NT2/D1 (cell line): ENCODE measurements at places on chromosomes 5 and 9.
A peak's percentile ranks its signal among the peaks of the same experiment; 100 is the strongest.

- DNase-seq: no peak
Measured at GRCh38 chr9:92608909-92609445, 61.0 kb downstream of the IPPK start.

DNA sequence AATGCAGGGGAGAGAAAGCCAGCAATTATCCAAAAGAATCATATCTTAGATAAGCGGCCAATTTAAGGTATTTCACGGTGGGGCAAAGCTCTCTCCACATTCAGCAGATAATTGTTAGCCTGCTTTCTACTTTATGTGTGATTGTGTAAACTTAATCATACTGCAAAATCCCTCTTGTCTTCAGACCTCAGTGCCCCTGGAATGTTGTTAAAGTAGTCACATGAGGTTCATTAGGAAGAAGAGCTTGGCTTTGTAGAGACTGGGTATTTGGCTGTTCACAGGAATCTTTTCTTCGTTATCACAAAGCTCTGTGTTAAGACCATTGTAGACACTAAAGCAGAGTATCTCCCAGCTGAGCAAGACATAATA, 127.0 kb downstream of the RFK start:
- no peak for DNase-seq

DNA sequence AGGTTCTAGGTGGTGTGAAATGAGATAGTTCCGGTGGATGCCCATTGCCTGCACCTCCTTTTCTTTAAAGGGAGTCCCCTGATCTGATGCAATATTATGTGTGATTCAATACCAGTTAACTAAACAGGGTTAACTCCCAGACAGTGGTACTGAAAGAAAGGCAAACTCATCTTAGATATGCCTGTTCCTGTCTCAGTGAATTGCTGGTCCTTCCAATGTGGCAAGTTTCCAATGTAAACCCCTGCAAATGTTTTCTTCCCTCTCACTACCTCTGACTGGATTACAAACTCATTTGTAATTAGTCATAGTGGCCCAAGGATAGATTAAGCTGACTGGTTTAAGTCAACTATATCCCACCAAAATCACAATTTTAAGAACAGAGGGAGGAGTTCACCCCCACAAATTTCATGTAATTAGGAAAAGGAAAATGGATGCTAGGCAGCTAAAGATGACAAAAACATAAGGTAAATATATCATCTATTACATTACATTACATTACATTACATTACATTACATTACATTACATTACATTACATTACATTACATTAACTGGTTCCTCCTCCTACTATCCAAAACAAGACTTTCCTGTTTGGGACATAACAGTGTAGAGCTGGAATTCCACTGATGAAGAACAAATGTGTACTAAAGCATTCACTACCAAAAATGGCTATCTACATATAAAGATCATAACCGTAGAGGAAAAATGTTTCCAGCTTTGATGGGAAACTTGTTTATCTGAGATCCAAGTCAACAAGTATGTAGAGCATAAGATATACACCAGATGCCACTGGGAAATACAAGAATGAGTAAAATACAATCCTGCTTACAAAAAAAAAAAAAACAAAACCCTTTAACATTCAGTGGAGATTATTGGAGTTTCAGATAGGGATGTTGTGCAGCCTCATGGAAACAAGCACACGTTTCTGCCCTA, 121.5 kb upstream of the SNX2 start:
- DNase-seq: no peak

- DNase-seq: no peak
Measured at GRCh38 chr5:128470663-128471062, 67.4 kb downstream of the FBN2 start.

GRCh38 chr9:129383019-129383560, 205.0 kb upstream of the IER5L start:
- no peak for DNase-seq

- DNase-seq: no peak
Measured at GRCh38 chr9:11038366-11038765, 425.6 kb upstream of the PTPRD start.

DNA sequence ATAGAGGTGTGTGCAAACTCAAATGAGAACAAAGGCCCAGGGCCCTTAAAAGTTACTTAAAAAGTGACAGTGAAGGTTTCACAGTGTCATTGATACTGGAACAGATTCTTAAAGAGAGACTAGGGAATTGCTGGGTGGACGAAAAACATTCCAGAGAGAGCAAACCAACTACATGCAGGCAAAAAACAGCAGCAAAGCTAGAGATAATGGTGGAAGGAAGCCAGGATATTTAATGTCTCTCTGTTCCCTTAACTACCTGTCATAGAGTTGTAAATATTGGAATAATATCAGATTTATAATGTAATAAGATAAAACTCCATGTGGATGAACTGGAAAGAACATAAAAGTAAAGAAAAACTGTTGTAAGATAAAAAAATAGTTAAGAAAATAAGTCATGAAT, 508.6 kb downstream of the TAF11L14 start:
- DNase-seq: no peak

DNA sequence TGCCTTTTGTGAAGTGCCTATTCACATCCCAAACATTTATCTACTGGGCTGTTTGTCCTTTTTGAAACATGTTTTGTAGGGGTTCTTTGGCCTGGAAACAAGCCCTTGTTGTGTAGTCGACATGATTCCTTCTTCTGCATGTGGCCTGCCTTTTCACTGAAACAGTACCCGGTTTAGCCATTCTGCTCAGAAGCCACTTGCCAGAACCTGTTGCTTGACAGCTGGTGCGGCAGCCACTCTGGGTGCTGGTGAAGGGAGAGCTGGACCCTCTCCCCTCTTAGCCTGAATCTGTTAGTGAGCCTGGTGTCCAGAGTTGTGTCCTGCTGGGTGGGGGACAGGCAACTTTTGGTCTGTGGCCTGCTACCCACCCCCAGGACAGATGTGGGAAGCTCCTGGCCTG, 128.8 kb upstream of the CACNA1B start:
- no peak for DNase-seq

DNA sequence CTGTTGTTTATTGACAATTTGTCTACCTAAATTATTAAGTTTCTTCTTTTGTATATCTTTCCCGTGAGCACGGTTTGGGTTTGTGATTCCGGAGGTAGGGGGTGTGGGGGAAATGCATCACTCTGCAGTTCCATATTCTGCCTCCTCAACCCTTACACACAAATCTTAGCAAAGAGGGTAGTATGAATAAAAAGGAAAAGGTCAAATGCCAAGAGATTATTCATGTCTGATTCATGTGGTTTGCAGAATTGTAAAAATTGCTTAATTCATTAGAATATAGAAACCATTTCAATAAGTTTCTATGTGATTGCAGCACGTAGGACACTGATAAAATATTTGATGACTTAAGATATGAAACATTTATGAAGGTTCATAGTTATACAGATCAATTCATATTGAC, 601.9 kb downstream of the SEMA5A start:
- no peak for DNase-seq

- no peak for DNase-seq
Measured at GRCh38 chr5:61423487-61424145, 91.6 kb downstream of the ZSWIM6 start.

- DNase-seq: no peak
Measured at GRCh38 chr5:74956278-74956677, 90.1 kb upstream of the FAM169A start.

DNA sequence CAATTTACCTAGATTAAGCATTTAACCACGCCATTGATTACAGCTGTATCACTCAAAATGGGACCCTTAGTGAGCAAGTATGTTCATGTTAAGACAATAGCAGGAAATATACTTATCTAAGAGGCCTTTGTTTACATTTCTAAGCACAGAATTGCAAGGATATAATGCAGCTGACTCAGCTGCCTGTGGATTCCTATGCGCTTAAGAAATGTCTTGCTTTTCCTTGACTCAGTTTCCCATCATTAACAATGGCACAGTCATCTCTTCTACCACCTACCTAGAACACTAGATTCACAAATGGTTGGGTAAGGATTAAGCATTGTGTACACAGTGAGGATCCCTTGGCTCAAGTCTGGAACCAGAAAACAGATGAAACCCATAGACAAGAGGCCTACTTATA, 163.8 kb downstream of the TSSK1B start:
- no peak for DNase-seq

GRCh38 chr5:177339107-177339638, 12.3 kb downstream of the LMAN2 start:
- no peak for DNase-seq

GRCh38 chr5:154164249-154164581, 26.3 kb upstream of the GALNT10 start:
- no peak for DNase-seq

DNA sequence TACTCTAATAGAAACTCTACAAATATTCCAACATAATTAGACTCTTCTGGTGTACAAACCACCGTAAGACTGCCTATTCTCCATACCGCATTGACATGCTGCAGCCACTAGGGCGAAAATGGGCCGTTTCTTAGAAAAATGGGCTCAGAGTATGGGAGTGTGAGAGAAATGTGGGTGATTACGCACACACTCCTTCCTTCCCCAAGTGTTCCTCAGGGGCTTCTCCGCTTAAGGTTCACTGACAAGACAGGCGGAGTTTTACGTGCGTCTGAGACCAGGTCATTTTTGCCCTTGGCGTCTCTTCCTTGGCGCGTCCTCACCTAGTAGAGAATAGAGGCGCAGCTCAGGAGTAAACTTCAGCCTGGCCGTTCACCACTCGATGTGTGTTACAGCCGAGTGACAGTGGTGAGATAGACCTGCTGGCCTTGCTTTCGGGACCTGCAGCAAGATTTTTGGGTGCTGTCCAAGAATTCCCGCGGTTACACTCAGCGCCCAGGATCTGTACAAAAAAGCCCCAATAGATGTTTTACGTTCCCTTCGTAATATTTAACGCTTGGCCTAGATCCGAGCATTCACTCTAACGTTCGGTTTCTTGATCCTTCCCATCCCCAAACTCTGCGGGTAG, 1.8 kb upstream of the NTRK2 start:
- DNase-seq: no peak

DNA sequence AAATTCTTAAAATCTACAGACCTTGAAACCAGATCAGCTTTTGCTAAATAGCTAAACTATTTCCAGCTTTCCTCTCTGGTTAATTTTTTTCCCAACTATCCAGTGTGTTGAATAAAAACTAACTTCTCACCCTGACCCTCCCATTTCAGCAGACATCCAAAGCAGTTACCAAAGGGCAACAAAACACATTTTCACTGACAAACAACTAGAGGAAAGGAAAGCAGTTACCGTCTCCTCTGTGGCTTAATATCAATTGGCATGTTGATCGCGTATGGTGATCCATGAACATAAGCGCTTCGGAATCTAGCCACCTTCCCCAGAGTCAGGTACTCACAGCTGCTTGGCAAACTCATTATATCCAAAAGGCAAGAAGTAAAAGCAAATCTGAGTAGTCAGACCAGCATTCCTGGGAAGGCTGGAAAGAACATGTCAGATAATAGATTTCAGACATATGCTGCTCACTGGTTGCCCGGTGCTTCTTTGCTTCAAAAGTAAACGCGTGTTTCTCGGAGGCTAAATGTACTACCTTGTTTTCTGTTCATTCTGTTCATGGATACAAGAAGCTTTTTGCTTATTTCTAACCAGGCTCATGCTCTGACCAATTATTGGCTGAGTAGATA, 463.4 kb downstream of the PDE4D start:
- DNase-seq: no peak

DNA sequence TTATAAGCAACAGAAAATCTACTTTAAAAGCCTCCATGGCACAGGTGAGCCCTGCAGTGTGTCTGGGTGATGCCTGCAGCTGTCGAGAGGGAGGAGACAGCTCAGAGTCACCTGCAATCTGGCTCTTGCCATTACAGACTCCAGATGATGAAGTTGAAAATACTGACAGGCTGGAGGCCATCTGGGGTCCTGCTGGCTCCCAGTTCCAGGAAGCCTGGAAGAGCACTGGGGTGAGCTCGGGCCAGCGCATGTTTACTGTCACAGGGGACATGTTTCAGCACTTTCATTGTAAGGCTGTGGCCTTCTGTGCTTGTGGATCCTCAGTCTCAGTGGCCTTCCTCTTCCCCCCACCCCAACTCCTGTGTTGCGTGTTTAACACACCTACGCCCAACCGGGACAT, 28.4 kb downstream of the CEL start:
- DNase-seq: no peak

DNA sequence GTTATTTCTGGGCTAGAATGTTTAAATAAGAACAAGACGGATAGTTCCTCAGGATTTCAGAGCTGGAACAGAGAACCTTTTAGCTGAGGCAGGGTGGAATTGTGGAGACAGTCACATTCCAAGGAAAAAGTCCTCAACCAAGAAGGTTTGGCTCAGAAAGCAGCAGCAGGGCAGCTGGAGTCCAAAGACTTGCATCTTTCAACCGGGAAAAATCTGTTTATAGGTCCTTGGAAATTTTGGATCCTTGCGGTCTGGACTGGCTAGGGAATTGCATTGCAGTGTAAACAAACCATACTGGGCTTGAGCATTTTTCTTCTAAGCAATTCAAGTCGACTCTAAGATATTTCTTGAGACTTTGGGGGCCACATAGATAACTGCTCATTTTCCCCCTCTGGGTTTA, 40.8 kb upstream of the HMHB1 start:
- DNase-seq: no peak

GRCh38 chr5:37696190-37697021, 143.4 kb downstream of the GDNF start:
- DNase-seq: no peak

DNA sequence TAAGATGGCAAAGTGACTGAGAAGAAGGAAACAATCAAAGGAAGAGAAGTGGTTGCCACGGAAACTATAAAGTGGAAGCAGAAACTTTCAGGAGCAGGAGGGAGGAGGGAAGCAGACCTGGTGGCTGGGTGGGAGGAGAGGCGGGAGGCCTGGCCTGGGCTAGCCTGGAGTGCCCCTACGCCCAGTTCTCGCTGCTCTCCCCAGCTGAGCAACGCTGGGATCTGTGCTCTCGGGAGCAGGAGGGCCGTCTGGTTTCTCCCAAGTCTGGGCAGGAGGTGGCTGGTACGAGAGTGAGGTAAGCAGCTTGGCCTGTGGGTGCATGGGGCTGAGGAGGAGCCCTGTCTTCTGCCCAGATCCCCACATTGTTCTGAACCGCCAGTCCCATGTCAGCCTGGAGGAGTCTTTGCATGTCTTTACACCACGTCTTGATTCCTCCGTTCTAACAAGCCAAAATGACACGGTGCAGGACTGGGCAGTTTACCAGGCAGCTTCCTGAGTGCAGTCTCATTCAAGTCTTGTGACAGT, 15.0 kb upstream of the DAB2IP start:
- no peak for DNase-seq

DNA sequence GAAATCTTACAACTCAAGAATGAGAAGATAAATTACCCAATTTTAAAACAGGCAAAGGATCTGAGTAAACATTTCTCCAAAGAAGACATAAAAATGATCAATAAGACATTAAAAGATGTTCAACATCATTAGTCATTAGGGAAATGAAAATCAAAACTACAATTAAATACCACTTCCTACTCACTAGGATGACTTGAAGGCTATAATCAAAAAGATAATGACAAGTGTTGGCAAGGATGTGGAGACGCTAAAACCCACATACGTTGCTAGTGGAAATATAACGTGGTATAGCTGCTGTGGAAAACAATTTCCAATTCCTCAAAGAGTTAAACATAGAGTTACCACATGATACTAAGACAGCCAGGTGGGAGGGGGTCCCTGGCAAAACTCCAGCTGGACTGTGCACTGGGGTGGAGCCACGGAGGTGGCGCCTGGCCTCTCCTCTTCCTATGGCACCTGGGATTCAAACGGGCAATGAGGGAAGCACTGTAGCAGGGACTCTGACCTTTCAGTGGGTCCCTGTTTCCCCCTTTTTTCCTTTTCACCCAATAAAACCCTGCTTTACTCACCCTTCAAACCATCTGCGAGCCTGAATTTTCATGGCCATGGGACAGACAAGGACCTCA, 5.9 kb downstream of the ARSB start:
- DNase-seq: no peak

GRCh38 chr9:74973714-74974113, 21.0 kb upstream of the C9orf40 start:
- peak; percentile 20 for DNase-seq
